ENCODE measurements at places on chromosomes 12 and 14. TPM values are rescaled to one million over a fixed set of nuclear protein-coding genes. Genes with fewer than 3 reads are reported as not detected.

GRCh38 chr14:65179918-65180724, 77.8 kb upstream of the MAX start:
- H3K4me3 ChIP-seq, result no peak overlapping the region
- no peak for DNase-seq
- H3K36me3 ChIP-seq, result no peaks in the 10 kb centered on the region
- H3K27me3 ChIP-seq, result no peaks in the 10 kb centered on the region
- peak overlapping the region; percentile 81 for H3K27ac ChIP-seq

GRCh38 chr12:33581613-33582122, 142.0 kb upstream of the SYT10 start:
- no peaks in the 10 kb centered on the region for H3K36me3 ChIP-seq
- DNase-seq, result no peak
- no peaks in the 10 kb centered on the region for H3K4me1 ChIP-seq
- no peak overlapping the region for H3K27ac ChIP-seq
- H3K4me3 ChIP-seq, result no peak overlapping the region

DNA sequence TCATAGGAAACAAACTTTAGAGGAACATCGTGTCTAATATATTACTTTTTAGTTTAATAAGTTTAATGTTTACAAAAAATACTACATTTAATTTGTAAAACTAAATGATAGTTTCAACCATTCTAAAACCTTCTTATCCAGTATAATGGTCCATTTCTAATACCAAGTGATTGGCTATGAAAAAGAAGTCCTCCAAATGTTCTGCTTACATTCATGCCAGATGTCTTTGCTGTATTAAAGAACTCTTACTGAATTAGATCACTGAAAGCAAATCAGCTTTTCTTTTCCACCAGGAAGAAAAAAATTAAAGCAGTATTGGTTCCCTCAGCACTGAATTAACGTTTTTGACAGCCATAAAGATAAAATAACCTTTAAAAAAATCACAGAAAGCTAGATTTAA, 3.7 kb downstream of the NOVA1 start:
- peaks cover 21% of the 10 kb centered on the region for H3K4me1 ChIP-seq

GRCh38 chr12:48026060-48026827, 22.0 kb upstream of the COL2A1 start:
- no peak for DNase-seq
- peaks cover 14% of the 10 kb centered on the region for H3K4me1 ChIP-seq
- H3K27ac ChIP-seq, result no peak overlapping the region
- H3K36me3 ChIP-seq, result no peaks in the 10 kb centered on the region

DNA sequence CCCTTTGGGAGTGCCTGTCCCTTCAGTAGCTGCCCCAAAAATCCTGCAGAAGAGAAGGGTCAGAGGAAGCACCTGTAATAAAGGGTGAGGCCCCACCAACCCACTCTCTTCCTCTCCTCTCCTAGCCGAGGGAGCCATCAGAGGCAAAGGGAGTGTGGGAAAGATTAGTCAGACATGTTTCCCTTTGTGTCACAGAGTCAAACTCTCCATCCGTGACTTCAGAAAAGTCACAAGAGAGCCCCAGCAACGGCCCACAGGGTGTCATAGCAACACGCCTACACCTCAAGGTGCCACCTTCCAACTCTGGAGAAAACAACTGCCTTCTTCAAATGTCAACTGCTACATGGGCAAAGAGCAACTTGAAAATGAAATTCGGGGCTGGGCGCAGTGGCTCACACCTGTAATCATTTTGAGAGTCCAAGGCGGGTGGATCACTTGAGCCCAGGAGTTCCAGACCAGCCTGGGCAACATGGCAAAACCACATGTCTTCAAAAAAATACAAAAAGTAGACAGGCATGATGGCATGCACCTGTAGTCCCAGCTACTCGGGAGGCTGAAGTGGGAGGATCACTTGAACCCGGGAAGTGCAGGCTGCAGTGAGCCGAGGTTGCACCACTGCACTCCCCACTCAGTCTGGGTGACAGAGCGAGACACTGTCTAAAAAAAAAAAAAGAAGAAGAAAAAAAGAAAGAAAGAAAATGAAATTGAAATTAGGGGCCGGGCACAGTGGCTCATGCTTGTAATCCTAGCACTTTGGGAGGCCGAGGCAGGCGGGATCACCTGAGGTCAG, 17.7 kb upstream of the CD27 start:
- peak; percentile 19 for DNase-seq
- H3K4me1 ChIP-seq, result peaks cover 25% of the 10 kb centered on the region
- H3K27me3 ChIP-seq, result no peaks in the 10 kb centered on the region
- H3K27ac ChIP-seq, result no peak overlapping the region
- no peak overlapping the region for H3K4me3 ChIP-seq
- H3K36me3 ChIP-seq, result no peaks in the 10 kb centered on the region

DNA sequence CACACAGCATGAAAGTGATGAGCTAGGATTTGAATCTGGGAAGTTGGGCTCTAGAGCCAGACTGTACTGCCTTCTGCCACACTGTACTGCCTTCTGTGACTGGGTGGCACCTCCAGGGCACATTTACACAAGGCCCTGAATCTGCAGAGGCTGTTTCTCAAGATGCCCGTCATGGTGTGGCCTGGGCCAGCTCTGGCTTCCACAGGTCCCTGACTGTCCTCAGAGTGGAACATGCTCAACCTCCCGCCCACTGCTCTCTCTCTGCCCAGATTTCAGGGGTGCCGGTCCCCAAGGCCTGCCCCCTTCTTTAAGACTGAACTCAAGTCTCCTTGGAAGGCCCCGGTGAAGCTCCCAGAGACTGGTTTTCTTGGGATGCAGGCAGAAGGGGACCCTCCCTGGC, 50.2 kb downstream of the C14orf132 start:
- DNase-seq, result peak; percentile 69
- peaks cover 20% of the 10 kb centered on the region for H3K36me3 ChIP-seq
- H3K27me3 ChIP-seq, result no peaks in the 10 kb centered on the region
- H3K27ac ChIP-seq, result no peak overlapping the region
- H3K4me3 ChIP-seq, result no peak overlapping the region
- H3K4me1 ChIP-seq, result peaks cover 62% of the 10 kb centered on the region

DNA sequence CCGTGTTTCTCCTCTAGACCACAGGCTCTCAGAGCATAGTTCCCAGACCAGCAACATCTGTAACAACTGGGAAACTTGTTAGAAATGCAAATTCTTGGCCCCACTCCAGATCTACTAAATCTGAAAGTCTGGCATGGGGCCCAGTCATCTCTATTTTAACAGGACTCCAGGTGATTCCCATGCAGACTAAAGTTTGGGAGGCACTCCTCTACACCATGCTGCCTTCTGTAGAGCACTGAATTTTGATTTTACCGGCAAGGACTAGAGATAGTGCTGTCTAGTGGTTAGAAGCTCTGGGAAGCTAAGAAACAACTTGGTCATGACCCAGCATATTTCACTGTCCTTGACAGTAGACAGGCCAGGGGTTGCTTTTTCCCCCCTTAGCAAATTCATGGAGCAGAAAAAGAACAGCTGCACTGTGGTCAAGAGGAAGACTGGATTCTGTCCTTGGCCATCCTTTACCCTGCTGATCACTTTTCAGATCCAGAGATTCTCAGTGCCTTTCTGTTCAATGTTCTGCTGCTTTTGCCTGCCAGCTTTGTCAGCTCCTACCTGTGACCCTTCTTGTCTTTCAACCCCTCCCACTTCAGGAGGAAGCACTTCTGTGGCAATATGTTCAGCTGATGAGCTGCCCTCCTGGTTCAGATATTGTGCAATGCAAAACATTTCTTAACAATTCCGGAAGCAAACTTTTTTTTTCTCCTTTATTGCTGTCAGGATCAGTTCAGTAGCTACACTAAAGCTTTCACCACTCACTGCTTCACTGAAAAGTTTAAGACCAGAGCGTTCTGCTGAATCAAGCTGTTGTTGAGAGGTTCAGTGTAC, 133.8 kb upstream of the NUDT4 start:
- no peak for DNase-seq
- no peak overlapping the region for H3K4me3 ChIP-seq
- H3K4me1 ChIP-seq, result peaks cover 36% of the 10 kb centered on the region

KRT3 gene
- not detected for total RNA-seq

PTPN11 gene
- 141 TPM for total RNA-seq
